Activated effector memory CD4-positive, alpha-beta T cell treated with Interleukin-2 at 50 U/mL for 16 hours (primary cell): ENCODE measurements at places on chromosomes 11 and 22.

GRCh38 chr11:79423736-79424135 lies 17.1 kb downstream of the TENM4 start:
- no peak for DNase-seq

DNA sequence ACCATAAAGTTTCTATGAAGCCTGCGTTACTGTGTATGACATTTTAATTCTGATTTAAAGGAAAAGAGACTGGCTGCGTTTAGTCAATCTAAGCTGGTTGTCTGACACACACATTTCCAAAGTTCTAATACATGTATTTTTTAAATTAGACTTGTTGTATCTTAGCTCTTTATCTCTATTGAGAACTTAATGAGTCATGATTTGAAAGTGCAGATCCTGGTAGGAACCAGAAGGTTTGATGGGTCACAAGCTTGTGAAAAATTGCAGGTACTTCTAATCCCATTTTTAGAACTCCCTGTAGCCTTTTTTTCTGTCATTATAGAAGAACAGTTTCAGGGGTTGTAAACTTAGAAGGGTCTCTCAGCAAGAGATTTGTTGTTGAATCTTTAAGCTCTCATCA lies 210.3 kb downstream of the DDX10 start:
- DNase-seq: no peak

DNA sequence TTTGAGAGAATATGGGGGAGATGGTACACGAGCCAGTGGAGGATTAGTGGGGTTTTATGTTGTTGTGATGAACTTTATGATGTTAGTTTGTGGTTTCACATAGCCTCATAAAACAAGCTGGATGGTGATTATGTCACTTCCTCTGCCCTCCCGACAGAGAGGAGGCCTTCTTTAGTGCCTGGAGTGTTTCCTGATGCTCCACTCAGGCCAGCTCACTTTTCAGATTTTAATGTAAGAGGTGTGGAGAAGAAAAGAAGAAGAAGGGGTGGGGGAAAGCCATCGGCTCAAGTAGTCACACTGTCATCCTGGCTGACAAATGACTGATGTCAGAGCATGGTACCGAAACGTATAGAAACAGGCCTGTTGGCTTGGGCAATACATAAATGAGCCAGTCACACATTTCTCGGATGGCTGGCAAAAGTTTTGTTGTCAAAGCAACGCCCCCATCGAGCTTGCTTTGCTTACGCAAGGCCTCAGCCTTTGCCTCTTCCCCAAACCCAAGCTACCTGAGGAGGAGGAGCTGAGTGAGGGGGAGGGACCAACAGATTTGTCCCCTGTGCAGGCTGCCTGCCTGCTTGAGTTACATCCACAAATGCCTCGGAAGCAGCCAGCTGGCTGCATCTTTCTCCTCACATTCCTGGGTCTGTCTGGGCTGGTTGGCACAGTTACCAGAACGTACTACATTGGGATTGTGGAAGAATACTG lies at the start of gene HEPHL1:
HEPHL1 (plus strand) TSS at position 578 of the 705 bp plus-strand sequence; CDS start at position 593, 15 bp downstream.
- DNase-seq: no peak

- DNase-seq: no peak
Measured at GRCh38 chr11:68002575-68002937, 1.3 kb downstream of the UNC93B1 start.

GRCh38 chr11:43950311-43950855 lies 7.9 kb downstream of the C11orf96 start:
- no peak for DNase-seq

GRCh38 chr11:87722756-87723565 lies 452.3 kb downstream of the RAB38 start:
- no peak for DNase-seq

DNA sequence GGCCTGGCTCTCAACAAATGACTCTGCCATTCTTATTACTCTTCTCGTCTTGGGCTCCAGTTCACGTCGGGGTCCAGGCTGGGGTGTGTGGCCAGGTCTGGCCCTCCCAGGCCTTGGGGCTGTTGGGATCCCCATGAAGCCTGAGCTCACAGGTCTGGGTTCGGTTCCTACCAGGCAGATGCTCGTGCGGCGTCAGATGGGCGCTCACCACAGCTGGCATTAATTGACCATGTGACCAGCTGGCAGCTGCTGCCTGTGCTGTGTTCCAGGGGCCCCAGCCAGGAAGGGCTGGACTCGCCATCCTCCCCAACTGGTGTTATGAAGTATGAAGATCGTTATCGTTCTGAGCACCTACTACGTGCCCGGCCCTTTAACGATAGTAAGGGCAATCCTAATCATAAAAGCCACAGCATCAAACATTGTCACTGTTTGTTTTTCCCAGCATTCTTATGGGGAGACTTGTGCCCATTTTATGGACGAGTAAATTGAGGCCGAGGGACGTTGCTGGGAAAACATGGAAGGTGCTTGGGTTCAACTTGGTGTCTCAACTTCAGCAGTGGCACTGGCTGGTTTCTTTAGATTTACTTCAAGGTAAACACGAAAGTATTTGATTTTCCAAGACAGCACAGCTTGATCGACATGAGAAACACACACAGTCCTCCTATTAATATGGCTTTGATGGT lies 26.8 kb upstream of the CACNG2 start:
- DNase-seq: no peak

DNA sequence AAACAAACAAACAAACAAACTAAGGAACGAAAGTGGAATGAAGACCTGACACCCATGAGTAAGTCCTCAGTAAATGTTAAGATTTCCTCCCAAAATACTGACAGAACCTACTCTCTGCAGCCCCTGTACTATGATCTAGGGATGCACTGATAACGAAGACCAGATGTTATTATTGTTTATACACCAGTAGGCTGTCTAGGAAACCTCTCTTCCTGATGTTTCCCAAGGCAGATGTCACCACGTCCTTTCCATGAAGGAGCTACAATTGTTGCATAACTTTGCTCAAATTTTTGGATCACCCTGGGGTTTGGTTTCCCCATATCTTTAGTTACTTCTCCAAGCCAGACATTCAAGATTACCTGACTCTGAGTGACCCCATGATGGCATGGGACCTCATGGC lies 340.7 kb downstream of the MIAT start:
- DNase-seq: no peak

DNA sequence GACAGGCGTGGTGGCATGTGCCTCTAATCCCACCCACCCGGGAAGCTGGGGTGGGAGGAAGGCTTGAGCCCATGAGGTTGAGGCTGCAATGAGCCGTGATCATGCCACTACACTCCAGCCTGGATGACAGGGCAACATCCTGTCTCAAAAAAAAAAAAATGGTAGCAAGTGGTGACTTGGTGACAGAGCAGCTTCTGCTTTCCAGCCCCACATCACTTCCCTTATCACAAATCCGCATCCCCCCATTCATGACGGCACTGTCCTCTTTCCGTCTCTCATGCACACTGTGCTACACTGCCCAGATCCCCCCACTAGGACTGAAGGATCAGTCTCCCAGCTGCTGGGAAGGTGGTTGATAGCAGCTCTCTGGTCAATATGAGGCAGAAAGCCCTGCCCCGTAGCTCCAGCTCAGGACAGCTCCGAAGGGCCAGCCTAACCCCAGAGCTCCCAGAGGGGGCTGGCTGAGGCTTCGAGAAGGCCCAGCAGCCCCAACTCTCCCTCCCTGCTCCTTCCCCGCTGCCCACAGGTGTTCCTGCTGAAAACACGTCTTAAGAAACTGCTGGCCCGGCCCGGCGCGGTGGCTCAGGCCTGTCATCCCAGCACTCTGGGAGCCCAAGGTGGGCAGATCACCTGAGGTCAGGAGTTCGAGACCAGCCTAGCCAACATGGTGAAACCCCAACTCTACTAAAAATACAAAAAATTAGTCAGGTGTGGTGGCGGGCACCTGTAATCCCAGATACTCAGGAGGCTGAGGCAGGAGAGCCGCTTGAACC lies 15.9 kb downstream of the PGA5 start:
- no peak for DNase-seq
